ENCODE measurements at places on chromosomes 5 and 9. TPM values are rescaled to one million over a fixed set of nuclear protein-coding genes. Genes with fewer than 3 reads are reported as not detected.

GRCh38 chr9:14222149-14222835 is 91.6 kb downstream of the NFIB start:
- no peak for DNase-seq

DNA sequence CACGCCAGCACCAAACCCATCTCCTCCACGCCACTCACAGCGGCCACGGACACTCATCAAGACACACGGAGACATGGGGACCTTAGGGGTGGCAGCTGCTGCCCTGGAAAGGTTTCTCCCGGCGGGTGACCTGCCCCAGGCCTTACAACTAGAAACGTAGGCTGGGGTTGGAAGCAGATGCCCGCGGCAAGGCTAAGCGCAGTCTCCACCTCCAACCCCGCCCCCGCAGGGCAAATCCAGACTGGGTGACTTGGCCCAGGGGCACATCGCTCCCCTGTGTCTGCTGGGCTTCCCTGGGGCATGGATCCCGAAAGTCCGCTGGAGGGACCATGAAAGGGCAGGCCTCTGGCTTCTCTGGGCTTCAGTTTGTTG is 12.0 kb upstream of the ASS1 start:
- DNase-seq, result no peak

- no peak for DNase-seq
Measured at GRCh38 chr9:36948051-36948450, 86.0 kb downstream of the PAX5 start.

GRCh38 chr5:30001826-30002225 is 1191.7 kb upstream of the CDH6 start:
- no peak for DNase-seq

- no peak for DNase-seq
Measured at GRCh38 chr5:34047143-34047542, 4.1 kb upstream of the C1QTNF3 start.

DNA sequence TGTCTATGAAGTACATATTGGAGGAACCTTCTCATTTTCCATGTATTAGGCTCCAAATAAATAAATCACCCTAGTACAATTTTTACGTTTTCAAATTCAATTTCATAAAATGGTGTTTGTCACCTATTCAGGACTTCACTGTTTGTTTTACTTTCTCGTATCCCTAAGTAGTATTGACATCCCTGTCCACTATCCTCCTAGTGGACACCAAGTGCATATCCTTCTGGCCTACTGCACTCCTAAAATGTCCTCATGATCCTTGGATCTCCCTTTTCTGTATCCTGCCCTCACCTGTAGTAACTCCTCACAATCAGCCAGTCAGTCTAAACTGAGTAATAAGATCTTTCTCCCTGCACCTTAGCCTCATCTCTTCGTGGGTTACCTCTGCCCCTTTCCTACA is 539.9 kb downstream of the DMRTA1 start:
- DNase-seq, result no peak

GRCh38 chr5:74442466-74442865 is 198.1 kb downstream of the ENC1 start:
- DNase-seq, result no peak

GRCh38 chr9:109164042-109164441 is 3.0 kb downstream of the FRRS1L start:
- DNase-seq, result no peak

GRCh38 chr9:81266086-81266485 is 423.3 kb downstream of the TLE1 start:
- DNase-seq, result no peak

- no peak for DNase-seq
Measured at GRCh38 chr9:11319538-11319937, 706.7 kb upstream of the PTPRD start.

- DNase-seq, result no peak
Measured at GRCh38 chr5:100828071-100828897, 74.8 kb downstream of the ST8SIA4 start.

DNA sequence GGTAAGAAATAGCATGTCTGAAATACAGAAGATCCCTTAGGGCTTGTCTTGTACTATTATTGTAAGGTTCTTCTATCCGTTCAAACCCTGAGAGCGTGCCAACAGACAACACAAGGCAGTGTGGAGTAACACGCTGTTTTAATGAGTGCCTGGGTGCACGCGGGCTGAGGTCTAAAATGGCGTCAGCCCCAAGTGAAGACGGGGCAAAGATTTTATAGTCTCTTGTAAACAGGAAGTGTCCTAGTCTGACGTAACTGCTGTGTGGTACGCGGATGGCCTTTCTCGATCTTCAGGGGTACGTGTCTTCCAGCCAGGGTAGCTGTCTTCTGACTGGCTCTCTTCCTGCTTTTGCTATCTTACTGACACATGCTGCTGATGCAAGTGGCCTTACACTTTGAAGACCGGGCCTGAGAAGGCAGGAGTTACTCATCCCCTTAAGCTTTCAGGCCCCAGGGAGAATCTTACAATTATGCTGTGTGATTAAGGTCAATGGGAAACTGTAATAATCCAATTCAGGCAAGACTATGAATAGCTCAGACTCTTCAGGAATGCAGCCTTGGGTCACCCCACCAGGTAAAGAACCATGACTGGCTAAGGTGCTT is 1812.0 kb upstream of the CDH9 start:
- DNase-seq, result no peak

The SPINK7 gene
- total RNA-seq, result not detected

The TRPM6 gene
- not detected for total RNA-seq

The RNF20 gene
- 24.4 TPM for total RNA-seq

The TTC23L gene
- not detected for total RNA-seq

The BHMT2 gene
- not detected for total RNA-seq

The NUTM2G gene
- not detected for total RNA-seq

Data from CD8-positive, alpha-beta T cell (primary cell).